GM20000 (cell line): ENCODE measurements at places on chromosomes 4 and X.

- DNase-seq = no peak
Observed at GRCh38 chr4:99180382-99181070, 36.4 kb upstream of the ADH4 start.

DNA sequence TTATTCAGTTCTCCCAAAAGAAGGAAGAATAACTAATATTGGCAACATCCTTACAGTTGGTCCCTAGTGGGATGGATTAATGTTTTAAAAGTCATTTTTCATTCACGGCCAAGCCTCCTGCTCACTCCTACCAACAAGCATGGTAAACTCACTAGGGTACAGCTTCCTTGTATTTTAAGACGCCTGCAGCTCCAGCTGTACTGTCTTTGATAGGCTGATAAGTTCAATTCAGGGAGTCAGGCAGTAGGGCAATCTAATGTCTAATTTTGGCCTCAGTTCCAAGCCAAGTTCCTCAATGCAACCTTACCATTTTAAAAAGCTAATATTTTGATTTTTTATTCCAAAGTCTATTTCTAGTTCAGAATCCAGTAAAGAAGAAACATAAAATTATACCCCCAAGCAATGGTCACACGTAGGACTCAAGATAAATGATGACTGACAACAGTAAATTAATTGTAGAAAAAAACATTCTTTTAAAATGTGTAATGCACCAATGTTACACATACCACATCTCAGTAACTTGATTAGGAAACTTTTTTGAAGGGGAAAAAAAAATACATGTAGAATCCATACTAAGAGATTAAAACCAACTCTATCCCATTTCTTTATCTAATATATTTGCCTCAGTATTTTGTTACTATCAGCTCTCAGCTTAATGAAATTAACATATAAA lies 9.3 kb downstream of the LCORL start:
- no peak for DNase-seq

DNA sequence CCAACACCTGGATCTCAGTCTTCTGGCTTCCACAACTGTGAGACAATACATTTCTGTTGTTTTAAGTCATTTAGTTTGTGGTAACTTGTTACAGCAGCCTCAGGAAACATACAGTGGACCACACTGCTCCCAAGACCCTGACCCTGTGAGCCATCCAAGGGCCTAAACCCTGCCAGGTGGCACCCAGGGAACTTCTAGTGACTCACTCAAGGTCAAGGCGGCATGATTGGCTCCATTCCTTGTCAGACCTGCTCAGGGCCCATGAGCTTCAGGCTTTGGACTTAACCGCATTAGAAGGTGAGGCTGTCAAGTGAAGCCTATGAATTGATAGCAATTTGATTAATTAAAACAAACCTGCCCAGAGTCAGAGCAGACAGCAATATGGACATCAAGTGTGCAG lies 165.7 kb upstream of the MAMLD1 start:
- DNase-seq = no peak

DNA sequence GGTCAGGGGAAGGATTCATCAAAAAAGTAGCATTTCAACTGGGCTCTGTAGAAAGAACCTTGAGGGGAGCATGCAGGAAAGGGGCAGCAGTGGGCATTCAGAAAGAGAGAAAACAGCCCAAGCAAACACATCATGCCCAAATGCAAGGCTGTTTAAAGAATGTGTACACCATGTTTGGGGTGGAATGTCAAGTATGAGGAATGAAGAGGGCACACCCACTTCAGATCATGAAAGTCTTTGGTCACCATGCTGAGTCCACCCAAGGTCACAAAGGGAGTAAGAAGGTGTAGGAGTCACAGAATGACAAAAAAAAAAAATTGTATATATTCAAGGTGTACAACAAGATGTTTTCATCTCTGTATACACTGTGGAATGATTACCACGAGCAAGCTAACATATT lies 9.4 kb downstream of the S100G start:
- no peak for DNase-seq

DNA sequence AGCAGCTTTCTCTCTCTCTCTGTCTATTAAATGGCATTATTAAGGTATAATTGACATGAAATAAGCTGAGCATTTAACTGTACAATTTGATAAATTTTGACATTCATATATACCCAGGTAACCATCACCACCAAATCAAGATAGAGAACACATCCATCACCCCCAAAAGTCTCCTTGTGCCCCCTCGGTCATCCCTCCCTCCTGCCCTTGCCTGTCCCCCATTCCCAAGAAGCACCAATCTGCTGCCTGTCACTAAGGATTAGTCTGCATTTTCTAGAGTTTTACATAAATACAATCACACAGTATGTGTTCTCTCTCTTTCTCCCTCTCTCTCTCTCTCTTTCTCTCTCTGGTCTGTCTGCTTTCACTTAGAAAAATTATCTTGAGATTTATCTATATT lies 25.0 kb upstream of the TMEM154 start:
- DNase-seq = no peak

DNA sequence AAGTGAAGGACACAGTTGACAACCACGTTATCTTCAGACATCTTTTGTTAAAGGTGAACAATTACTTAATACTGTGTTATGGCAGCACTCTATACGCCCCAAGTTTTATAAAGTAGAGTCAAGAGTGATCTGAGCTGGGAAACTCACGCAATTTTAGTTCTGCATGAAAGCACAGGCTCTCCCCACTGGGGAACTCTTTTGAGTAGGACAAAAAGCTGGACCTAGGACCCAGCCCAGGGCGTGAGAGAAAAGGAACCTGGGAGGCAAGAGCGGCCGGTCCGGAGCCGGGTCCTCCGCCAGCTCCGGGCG lies 152.6 kb upstream of the SLC4A4 start:
- no peak for DNase-seq

DNA sequence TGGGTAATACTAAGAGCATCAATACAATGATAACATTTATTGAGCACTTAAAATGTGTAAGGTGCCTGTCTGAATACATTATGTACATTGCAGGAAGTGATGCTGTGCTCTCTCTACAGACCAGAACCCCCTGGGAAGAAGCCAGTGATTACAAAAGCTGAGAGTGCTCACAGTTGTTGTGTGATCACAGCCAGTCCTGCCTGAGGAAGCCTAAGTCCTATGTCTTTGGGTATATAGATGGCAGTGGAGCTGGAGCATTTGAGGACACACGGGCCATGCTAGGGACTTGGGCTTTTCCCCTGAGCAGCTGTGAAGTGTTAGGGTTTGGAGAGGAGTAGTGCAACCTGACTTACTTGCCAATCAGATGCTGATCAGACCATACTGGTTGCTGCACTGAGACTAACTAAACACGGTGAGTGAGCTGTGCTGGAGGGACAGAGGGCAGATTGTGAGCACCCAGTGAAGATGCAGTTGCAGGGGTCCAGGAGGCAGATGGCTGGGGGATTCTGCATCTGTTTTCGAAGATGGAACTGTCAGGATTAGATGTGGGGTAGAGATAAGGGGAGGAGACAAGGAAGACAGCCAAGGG lies 60.8 kb upstream of the TBC1D14 start:
- no peak for DNase-seq

- no peak for DNase-seq
Observed at GRCh38 chr4:4667622-4668081, 125.8 kb upstream of the STX18 start.

- no peak for DNase-seq
Observed at GRCh38 chr4:183588169-183588675, 70.8 kb downstream of the RWDD4 start.

DNA sequence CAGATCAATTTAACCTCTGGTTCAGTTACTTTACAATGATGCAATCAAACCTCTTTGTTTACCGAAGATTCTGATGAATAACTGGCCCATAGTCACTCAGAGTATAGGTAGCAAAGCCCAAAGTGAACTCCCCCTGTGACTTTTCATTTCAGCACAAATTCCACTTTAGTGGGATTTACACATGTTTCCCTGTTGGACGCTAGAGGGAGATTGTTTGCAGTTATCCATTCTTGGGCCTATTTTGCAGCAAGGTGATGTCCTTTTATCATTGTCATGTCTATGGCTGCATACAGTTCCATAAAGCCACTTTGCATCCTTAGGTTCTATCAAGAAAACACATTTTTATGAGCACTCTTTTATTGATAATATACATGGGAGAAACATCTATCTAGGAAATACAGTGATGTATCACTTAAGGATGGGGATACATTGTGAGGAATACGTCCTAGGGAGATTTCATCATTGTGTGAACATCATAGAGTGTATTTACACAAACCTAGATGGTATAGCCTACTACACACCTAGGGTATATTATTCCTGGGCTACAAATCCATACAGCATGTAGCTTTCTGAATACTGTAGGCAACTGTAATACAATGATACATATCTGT lies 14.5 kb upstream of the DKK2 start:
- DNase-seq = no peak

- no peak for DNase-seq
Observed at GRCh38 chr4:94365304-94365703, 22.7 kb upstream of the HPGDS start.

DNA sequence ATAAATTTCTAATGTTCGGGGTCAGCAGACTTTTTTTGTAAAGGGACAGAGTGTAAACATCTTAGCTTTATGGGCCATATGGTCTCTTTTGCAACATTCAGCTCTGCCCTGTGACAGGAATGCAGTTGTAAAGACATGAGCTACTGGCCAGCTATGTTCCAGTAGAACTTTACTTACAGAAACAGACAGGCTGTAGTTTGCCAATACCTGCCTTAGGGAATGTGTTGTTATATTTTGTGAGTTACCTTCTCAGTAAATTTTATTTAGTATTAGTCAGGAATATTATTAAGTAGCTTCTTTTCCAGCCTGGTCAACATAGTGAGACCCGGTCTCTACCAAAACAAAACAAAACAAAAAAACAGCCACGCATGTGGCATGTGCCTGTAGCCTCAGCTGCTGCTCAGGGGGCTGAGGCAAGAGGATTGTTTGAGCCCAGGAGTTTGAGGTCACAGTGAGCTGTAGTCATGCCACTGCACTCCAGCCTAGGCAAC lies 48.7 kb downstream of the HTT start:
- DNase-seq = no peak

- no peak for DNase-seq
Observed at GRCh38 chrX:3299636-3300035, 46.8 kb downstream of the MXRA5 start.

DNA sequence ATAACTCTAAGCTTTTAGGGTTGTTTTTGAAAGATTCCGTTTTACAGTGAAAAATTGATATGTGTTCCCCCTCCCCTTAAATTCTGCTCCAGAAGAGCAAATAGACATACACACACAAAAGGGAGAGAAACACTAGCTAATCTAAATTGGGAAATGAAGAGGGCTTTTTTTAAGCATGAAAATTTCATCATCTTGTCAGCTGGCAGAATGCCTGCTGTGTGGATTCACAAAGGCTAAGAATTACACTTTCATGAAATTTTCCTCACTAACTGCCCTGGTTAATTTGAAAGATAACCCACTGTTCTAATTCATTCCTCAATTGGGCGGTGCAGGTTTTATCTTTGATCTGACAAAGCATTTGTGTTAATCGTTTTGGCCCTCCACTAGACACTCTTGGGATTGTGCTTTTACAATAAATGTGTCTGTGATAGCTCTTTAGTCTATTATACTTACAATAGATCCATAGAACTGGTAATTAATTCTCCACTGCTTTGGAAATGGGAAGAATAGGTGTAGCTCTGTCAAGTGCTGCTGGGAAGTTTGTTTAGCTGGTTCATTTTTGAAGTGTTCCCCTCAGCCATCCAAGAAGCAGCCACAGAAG lies 152.9 kb downstream of the POLA1 start:
- DNase-seq = no peak

GRCh38 chr4:125132729-125133128 lies 182.0 kb upstream of the FAT4 start:
- DNase-seq = no peak

DNA sequence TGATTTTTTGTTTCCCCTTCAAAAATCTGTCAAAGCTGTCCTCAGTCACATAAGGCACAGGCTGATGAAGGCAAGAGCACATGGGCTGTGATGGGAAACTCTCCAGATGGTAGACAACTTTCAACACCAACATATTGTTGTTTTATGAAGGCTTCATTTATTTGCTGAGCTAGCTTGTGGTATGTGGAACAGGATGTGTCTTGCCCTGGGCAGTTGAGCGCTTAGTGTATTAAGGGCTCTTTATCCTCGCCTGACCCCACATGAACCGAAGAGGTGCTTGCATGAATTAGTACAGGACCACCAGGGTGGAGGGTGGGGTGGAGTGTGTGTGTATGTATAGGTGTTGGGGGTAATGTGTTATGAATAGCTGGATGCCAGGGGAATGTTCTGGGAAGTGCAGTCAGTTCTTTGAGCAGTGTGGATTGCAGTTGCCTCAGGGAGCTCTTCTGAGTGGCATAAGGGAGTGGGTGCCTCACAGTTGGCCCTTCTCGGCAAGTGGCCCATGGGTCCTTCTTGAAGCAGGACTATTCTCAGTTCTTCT lies 103.1 kb downstream of the PHEX start:
- DNase-seq = no peak

DNA sequence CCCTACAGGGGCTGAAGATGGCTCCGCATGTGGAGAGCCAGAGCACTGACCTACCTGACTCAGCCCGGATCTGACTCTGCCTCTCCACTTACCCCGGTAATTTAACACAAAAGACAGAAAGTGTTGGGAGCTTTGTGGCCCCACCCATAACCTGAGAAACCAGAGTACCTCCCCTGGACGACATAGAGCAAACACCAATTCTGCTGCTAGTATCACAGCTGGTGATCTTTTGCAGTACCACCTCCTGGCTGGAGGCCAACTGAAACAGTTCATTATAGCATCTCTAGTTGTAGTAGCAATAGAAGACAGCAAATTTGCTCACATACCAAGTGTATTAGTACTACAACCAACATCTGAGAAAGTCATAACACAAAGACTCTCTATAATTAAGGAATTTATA lies 443.9 kb downstream of the KLHL4 start:
- no peak for DNase-seq

- no peak for DNase-seq
Observed at GRCh38 chrX:132809581-132809980, 148.8 kb downstream of the HS6ST2 start.

GRCh38 chr4:139884438-139884837 lies 218.8 kb downstream of the MGST2 start:
- DNase-seq = no peak

DNA sequence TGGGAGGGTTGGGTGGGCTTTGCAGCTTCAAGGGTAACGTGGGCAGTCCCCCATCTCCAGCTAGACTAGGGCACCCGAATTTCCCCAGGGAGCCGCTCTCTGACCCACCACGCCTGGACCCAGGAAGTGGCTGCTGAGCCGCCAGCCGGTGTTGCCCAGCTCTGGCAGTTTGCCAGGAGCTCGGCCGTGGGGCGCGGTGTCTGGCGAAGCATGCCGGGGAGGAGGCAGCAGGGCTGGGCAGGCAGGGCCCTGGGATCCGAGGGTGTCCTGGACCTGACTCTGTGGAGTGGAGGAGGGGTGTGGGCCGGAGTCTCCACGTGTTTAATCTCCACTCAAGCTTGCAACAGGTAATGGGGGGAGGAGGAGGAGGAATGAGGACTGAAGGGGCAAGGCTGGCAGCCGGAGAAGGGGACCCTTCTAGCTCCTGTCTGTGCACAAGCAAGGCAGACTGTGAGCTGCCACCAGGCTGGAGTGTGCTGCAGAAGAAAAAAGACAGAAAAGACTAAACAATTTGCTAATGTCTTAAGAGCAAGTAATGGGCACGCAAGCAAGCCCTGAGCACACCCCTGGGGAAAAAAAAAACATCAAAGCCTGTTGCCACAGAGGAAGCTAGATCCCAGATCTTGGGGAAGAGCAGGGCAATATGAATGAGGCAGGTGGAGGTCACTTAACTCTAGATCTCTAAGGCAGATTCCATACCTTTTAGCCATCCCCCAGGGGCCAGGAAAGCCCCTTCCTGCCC lies 2.4 kb downstream of the LONRF3 start:
- peak; percentile 9 for DNase-seq
